Stimulated activated CD4-positive, alpha-beta T cell treated with anti-CD3 and anti-CD28 coated beads, Interleukin-4, amount 100 ng/mL, for 24 hours (primary cell): ENCODE measurements at places on chromosomes 4 and X.
A peak's percentile ranks its signal among the peaks of the same experiment; 100 is the strongest.

- no peak for DNase-seq
Observed at GRCh38 chr4:84243685-84244084, 255.4 kb downstream of the NKX6-1 start.

DNA sequence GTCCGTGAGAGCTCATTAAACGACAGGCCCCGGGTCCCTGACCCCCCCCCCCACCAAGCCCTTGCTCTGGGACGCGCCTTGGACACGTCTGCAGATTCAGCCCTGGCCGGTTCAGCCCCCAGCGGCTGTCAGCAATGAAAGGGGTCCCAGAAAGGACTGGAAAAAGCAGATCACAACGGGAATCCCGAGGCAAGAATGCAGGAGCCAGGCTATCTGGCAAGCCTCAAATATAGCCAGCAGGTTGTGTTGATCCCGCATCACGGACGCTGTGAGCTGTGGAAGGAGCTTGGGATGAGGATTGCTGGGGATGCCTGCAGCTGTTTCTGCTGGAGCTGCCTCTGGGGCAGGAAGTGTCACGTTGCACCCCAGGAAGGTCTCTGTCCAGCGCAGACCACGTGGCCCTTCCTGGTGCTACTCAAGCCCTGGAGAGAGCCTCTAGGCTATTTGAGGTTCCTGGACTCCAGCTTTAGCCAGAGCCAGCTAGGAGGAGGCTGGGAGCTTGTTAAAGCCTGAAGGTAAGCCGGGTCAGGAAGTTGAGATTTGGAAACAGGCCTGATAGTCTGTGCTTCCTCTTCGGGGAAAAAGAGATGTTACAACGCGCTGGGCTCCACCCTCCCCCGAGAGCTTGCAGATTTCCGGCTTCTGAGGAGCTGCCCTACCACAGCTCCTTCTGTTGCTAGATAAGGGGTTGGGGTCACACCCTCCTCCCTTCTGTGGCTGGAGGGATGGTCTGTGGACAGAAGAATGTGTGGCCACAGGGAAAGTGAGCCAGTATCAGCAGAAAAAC lies 19.3 kb upstream of the CSF2RA start:
- DNase-seq: peak; percentile 48

GRCh38 chr4:77917601-77918000 lies 55.0 kb downstream of the MRPL1 start:
- no peak for DNase-seq

DNA sequence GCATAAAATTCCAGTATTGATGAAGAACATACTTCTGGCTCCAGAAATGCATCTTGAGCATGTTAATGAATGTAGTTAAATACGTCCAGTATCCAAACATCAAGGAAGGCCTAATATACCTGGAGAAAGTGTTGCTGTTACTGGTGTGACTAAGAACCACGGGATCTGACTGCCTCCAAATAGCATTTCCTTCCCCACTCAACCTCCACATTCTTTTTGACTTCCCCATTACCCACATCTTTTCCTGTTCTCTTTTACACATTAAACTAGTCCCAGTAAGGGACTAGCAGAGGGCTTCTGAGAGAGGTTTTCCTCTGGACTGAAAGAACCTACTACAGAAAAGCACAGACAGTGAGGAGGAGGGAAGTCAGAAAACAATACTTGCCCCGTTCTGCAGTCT lies 482.8 kb upstream of the HTR2C start:
- no peak for DNase-seq

DNA sequence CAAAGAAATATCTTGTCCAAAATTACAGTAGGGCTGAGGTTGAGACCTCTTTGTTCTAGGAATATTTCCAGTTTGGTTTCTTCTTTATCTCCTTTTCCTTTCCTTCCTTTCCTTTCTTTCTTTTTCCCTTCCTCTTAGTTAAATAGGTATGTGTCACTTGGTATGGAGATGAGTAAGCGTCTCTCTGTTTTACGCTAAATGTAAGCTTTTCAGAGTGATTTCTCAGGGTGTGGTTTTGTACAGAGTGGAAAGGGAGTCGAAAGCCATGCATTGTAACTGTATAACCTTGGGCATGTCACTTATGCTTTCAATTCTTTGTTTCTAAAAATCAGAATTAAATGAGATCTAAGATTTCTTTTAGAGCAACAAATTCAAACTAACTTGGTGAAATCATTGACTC lies 54.8 kb downstream of the TLL1 start:
- no peak for DNase-seq

- no peak for DNase-seq
Observed at GRCh38 chr4:134544303-134544770, 342.7 kb upstream of the PABPC4L start.

DNA sequence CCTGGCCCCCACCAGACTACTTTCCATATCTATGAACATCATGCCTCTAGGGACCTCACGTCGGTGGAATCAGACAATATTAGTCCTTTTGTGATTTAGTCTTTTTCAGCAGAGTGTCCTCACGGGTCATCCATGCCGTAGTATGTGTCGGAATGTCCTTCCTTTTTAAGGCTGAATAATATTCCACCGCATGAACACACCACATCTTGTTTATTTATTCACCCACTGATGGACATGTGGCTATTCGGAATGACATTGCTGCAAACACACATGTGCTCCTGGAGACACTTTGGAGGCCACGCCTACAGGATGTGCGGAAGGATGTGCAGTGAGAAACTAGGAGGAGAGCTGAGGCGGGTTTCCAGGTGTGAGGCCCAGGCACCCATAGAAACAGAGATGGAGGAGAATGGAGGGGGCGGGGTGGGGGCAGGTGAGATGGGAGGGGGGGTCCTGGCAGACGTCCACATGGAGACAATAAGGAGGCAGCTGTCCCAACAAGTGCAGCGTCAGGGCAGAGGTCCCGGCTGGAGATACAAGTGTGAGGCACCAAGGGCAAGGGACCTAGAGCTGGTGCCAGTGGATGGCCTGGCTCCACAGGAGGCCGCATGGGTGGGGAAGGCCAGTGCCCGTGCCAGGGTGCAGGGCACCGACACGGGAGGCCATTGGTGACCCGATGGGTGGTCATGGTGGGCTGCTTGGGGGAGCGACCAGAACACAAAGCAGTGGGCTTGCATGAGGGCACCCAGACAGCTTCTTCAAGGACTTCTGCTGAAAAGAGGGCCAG lies 20.7 kb downstream of the ZFYVE28 start:
- DNase-seq: no peak

DNA sequence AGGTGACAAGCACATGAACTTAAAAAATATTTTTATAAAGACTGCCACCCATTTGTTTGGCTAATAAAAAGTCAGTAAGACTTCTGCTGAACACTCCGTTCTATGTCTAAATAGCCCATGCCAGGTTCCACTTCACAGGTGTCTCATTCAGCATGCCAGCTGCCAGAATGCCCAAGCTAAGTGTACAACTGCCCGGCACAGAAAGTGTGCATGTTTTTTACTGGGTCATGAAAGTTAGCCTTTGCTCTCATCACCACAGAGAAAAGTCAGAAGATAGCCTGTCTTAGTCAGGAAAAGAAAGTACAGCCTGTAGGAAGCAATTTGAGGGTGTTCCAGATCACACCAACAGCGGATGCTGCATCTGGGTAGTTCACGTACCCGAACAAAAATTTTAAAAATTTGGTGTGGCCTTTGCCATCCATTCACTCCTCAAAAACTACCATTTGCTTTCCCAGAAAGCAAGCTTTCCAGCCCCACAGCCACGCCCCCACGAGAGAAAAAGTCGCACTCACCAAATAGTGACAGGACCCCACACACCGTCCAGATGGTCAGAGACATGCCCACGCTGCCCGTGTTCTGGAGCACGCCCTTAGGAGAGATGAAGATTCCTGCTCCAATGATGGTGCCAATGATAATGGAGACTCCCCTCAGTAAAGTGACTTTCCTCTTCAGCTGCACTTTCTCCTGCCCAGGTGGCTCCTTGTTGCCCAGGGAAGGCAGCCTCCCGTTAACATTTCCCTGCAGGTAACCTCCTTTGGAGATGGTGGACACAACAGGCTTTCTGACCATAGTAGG lies 671 bp downstream of the SLC7A11 start:
- no peak for DNase-seq

DNA sequence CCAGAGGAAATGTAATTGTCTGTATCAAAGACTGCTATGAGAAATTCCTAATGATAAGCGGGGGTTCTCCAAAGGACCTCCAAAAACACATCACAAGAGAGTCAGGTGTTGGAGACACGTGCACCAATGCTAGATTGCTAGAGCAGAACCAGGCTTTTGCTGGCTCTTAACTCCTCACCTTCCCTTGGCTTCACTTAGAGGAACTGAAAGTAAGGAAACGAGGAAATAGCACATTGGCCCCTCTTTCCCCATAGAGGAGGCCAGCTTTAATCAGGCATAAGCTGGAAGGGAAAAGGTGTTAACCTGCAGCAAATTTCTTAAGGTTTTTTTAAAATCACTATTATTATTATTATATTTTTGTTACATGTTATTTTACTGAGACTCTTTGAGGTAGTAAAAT lies 13.6 kb downstream of the OTC start:
- no peak for DNase-seq

DNA sequence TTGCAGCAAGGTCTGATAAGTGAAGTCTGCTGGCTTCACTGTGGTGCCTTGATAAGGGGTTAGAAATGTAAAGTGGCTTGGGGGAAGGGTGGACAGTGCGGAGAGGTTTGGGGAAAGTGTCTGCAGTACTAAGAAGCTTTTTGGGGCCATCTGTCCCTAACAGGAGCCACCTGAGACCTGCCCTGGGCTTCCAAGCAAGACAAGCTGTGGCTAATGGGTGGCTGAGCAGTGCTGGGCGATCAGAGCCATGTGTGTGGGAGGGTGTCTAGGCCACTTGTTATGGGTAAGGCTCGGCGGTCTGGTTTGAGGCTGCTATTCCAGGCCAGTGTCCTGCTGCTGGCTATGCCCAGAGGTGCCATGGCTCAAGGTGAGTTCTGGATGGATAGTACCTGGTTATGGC lies 185.4 kb upstream of the MTMR8 start:
- DNase-seq: no peak

DNA sequence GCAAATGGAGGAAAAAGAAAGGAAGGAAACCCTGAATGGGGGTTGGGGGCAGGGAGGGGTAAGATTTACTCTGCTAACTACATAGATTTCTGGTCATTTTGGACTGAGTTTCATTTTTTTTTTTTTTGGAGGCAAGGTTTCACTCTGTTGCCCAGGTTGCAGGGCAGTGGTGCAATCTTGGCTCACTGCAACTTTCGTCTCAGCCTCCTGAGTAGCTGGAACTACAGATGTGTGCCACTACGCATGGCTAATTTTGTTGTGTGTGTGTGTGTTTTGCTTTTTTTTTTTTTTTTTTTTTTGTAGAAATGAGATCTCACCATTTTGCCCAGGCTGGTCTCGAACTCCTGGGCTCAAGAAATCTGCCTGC lies 223.5 kb downstream of the APBB2 start:
- DNase-seq: no peak

- no peak for DNase-seq
Observed at GRCh38 chrX:123291623-123292022, 107.5 kb downstream of the GRIA3 start.

DNA sequence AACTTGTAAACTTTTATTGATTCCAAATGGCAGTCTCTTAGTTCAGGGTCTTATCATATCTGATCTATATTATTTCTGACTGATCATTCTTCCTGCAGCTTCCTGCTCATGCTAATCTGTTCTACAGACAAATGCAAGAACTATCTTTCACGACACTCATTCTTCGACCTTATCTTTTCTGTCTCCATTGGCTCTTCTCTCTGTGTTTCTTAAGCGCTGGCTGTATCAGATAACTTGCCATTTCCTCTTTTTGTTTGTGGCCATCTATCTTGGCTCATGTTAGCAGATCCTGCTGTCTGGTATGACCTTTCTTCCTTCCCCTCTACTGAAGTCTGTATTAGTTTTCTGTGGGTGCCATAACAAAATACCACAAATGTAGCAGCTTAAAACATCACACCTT lies 230.5 kb upstream of the PUDP start:
- no peak for DNase-seq

DNA sequence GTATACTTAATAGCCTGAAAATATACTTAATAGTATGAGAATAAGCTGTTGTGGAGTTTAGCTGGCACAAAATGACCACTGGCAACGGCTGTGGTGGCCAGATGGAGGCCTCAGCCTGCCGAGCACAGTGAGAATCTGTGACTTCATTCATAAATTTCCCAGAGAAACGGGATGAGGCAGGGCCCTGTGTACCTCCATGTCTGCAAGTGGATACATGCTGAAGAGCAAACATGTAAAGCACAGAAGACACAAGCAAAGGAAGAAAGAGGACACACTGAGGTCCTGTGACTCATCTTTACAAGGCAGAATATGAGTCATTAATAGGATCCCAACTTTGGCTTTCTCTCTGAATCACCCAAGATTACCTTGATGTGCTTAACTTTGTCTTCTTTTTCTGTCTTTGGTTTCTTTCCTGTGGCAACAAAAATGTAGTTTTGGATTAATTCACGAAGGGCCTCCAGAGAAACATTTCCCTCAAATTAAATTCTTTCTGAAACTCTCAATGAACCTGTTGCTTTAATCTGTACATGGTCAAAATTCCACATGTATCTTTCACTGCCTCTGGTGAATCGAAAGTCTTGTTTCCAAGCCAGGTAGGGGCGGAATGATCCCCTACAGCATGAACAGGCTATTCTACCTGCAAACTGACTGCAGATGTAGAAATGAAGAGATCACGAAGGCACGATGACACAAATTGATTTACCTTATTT lies 56.4 kb downstream of the IRF2 start:
- peak; percentile 31 for DNase-seq

DNA sequence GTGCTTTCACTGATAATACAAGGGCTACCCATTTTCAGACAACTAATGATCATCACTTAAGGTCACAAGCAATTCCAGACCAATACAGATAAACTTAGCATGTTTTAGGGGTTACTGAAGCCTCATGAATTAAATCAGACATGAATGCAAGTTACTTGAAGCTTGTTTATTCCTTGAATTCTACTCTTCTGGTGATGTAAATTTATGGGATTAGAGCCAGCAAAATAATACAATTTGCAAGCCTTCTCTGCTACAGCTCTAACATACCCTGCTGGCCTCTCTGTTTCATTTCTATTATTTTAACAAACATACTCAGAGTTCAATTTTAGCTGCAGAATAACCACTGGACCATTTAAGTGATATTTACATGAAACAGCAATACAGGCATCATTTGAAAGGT lies 60.7 kb downstream of the PCDH19 start:
- no peak for DNase-seq

DNA sequence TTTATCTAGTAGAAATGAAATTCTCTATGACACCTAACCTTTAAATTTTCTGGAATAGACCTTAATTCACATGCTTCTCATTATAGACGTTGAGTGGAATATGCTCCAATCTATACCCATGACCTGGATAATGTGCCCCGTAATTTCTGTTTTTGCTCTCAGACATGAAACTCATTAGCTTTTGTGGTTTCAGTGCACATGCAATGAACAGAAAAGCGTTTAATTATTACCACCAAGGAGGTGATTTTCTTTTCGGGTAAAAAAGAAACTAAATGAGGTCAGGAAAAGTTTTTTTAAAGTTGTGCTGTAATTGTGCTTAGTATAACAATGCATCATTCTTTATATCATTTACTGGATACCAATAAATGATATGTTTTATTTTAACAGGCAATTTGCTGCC lies 1703.9 kb upstream of the TENM3 start:
- DNase-seq: no peak

- no peak for DNase-seq
Observed at GRCh38 chrX:106874075-106874474, 29.1 kb downstream of the RIPPLY1 start.

GRCh38 chr4:168694667-168695066 lies 197.8 kb downstream of the PALLD start:
- DNase-seq: no peak
